NCI-H1048 (cell line): ENCODE measurements at places on chromosomes 3 and 15.

GRCh38 chr15:24067733-24068501, 380.8 kb upstream of the NDN start:
- peak; percentile 51 for DNase-seq

- DNase-seq: no peak
These were observed 9.2 kb downstream of the ARF4 start for GRCh38 chr3:57587905-57588304.

DNA sequence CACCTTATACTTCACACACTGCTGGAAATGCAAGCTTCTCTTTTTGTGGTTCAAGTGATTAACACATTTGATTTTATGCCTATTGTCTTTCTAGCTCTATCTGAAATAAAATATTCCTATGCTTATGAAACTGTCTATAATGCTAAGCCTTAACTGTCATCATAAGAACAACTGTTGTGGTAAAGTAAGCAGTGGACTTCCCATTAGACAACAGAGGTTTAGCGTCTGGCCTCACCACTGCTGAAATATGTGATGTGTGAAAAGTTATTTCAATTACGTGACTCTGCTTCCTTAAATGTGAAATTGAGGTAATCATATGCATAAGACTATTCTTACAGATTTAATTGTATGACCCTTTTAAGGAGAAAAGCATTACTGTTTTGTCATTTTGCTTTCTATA, 140.2 kb upstream of the LYSMD4 start:
- DNase-seq: no peak

DNA sequence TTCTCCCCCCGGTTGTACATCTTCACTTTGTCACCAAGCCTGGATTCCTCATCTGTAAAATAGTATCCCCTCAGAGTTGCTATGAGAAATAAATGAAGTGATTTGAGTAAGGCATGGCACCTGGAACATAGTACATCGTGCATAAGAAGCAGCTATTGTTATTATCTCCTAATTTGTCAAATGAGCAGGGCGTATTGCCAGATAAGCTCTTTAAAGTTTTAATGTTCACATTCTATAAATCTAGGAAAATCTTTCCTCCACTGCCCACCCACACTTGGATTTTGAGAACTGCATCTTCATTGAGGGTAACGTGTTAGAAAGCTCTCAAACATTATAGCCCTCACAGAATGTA, 32.3 kb downstream of the CACNA1D start:
- no peak for DNase-seq

GRCh38 chr3:2819571-2819970, 290.6 kb downstream of the IL5RA start:
- DNase-seq: no peak

DNA sequence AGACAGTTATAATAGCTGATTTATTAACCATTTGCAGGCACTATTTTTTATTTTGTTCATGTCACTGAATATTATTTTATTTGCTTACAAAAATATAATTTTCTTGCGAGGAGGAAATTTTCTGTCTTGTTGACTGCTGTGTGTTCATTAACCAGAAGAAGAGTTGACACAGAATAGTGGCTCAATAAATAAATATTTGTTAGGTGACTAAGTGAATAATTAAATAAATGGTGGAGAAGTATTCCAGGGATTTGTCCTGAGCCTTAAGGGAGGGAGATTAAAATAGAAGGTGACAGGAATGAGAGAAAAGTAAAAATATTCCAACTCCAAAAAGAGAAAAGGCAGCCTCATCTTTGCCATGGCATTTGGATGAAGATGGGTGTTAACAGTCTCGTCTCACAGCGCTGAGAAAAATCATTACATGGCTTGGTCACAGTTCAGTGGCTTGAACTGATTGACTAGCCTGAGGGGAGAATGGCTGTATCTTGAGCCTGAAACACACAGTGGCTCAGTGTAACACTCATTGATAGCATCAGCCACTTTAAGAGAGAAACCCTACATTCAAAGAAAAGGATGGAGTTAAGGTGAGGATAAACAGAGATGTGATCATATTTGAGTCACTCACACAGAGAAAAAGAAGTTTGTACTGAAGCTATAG, 449.9 kb upstream of the NAALADL2 start:
- no peak for DNase-seq

- DNase-seq: no peak
These were observed 45.4 kb downstream of the SOX14 start for GRCh38 chr3:137809509-137809908.

GRCh38 chr3:177800561-177800960, 603.3 kb upstream of the TBL1XR1 start:
- no peak for DNase-seq

- DNase-seq: no peak
These were observed 7.3 kb downstream of the CSRNP1 start for GRCh38 chr3:39146083-39146501.

DNA sequence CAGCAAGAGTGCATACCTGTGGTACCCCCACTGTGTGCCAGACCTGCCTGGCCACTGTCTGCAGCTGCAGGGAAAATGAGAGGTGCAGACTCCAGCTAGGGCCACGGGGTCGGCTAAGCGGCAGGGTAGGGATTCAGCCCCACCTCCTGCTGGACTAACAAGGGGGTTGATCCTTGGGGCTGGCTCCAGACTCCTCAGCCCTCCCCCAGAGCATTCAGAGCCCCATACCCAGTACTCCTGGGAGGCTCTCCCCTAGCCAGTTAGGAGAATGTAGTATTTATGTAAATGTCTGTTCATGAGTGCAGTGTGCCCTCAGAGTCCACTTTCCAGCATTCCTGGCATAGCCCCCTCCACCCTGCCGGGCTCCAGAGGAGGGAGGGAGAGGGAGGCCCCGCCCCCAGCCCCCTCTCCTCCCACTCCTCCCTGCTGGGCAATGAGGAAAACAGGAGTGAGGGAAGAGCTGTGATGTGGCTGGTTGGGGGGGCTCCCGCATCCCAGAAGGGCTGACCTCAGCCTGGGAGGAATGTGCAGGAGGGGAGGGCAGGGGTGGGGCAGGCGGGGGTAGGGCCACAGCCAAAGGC, 4.5 kb upstream of the SEMA3B start:
- no peak for DNase-seq

DNA sequence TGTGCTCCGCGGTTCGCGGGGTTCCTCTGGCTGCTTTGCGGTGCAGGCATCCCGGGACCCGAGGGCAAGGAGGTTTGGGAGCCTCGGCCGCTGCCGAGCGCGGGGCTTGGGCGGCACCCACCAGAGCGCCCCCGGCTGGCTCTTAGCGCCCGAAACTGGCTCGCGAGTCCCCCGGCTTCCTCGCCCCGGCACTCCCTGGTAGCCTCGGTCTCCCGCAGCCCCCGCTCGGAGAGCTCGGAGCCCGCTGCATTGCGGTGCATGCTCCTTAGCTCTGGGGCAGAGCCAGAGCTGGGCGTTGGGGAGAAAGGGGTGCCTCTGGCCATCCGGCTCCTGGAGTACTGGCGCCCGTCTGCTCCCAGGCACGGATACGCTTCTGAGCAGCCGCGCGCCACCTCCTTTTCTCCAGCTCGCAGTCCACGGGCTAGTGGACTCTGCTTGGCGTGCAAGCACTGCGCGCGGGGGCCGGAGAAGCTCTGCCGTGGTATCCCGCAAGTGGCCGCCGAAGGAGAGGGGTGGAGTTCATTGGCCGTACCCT, 753 bp downstream of the EPHB1 start:
- DNase-seq: no peak

GRCh38 chr3:16319307-16319706, 54.3 kb downstream of the OXNAD1 start:
- DNase-seq: no peak
